Brain (organoid and tissue), 16 donors: ENCODE measurements at places on chromosomes 12 and 14.

- DNase-seq: no peak
These were observed 91.9 kb downstream of the SYNE3 start for GRCh38 chr14:95424529-95424928.

DNA sequence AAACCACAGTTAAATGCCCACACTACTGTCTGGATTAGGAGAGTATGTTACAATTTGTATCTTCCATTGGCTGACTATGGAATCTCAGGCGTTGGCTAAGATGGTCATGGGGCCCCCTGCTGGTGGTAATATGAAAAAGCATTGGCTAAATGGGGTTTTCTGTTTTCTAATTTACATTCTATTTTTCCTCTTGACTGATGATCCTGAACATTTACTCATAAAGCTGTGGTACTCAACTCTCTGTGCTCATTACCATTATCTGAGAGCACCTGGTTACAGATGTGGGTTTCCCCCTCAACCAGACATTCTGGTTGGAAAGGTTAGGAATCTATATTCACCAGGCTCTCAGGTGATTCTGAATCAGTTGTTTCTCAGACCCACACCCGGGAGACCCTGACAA is 64.8 kb downstream of the WSCD2 start:
- DNase-seq: no peak

DNA sequence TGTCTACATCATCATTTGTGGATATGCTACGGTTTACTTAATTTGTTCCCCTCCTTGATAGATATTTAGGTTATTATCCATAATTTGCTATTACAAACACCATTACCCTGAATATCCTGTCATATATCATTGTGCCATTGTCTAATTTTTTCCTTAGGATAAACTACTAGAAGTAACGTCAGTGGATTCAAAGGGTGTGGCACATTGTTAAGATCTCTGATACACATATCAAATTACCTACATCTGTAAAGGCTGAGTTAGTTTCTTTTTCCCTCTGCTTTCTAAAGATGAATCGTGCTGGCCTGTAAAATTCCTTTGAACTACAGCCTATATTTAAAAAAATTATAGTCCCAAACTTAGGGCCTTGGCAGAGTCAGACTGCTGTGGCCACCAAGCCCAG is 53.9 kb upstream of the STRN3 start:
- no peak for DNase-seq

DNA sequence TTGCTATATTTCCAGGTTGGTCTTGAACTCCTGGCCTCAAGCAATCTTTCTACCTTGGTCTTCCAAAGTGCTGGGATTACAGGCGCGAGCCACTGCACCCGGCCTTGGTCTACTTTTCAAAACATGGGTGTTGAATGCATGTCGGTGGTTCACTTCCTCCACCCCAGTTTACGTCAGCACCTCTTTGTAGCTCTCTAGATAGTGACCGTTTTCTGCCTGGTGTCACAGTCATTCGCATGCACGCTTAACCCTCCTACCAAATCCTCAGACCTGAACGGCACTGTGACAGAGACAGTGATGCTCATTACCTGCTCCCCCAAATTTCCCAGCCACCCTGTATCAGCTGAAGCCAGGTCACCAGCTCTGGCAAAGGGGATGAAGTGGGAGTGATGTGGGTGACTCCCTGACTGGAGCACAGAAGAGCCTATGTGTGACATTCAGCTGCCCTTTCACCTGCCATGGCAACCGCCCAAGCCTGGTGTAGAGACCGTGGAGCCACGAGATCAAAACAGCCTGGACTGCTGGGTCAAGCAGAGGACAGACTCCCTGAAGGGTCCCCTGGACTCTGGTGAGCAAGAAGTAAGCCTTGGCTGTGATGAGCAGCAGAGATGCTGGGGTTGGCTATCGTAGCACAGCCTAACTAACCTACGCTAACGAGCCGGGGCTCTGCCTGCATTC is 66.2 kb upstream of the GPR68 start:
- no peak for DNase-seq

DNA sequence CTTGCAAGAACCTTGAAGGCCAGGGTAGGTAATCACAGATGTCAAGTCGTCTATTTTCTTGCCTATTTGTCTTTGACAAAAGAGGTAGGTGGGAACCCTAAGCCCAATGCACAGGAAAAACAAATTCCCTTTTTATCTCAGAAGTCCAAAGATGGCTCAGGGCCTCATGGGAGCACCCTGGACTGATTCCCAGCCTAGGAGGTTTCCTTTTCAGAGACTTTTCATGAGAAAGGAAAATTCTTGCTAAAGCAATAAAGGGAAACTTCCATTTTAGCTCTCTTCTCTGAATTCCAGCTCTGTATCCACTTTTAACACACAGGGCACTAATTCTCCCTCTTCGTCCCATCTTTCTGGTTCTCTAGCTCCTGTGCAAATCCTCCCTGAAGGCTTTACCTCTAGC is 1.2 kb downstream of the ZNF641 start:
- no peak for DNase-seq

DNA sequence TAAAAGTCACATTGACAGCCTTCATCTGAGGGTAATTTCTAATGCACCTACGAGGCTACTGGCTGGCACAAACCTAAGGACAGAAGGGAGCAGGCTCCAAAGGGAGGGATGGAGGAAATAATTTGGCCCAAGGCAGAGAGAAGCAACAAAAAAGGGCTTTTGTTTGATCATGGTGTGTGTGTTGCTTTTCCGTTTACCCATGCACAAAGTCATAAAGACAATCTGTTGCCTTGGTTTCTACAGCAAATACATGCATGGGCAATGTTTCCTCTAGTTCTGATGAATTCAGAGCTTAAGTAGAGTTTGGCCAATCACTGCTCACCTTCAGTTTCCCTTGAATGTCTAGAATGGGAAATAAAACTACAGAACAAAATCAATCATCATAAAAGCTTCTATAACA is 262.5 kb upstream of the CAND1 start:
- DNase-seq: no peak

- no peak for DNase-seq
These were observed 280.1 kb downstream of the VRK1 start for GRCh38 chr14:97077253-97077653.

GRCh38 chr14:24058260-24058950 is 6.6 kb downstream of the CARMIL3 start:
- DNase-seq: peak; percentile 84

GRCh38 chr14:72752034-72752412 is 141.9 kb downstream of the DPF3 start:
- no peak for DNase-seq

DNA sequence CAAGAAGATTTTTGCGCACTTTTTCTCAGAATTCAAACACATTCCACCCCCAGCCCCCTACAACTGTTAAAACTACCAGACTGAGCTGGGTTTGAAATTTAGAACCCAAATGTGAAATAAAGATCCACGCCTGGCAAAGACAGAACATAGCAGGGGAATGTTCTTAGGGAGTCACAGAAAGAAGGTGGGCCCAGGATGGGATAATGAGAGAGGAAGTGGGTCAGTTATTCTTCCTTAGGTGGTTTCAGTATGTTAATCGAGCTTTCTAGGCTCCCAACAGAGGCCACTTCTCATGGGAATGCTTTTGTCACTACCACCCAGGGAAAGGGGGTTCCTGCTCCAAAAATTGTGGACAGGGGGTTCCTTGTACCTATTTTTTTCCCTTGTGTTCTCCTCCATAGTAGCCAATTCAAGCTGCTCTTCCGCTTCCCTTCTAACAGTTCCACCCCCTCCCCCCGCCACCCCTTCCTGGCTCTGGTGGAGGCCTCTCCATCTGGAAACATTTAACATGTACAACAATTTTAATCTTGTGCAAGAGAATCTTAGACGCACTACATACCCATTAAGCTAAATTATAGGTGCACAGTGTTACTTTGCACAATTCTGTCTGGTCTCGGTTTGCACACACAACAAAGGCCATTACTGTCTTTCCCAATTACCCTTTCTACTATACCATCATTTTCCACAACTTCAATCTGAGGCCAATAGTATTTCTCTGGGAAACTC is 218.1 kb downstream of the MON2 start:
- DNase-seq: no peak

DNA sequence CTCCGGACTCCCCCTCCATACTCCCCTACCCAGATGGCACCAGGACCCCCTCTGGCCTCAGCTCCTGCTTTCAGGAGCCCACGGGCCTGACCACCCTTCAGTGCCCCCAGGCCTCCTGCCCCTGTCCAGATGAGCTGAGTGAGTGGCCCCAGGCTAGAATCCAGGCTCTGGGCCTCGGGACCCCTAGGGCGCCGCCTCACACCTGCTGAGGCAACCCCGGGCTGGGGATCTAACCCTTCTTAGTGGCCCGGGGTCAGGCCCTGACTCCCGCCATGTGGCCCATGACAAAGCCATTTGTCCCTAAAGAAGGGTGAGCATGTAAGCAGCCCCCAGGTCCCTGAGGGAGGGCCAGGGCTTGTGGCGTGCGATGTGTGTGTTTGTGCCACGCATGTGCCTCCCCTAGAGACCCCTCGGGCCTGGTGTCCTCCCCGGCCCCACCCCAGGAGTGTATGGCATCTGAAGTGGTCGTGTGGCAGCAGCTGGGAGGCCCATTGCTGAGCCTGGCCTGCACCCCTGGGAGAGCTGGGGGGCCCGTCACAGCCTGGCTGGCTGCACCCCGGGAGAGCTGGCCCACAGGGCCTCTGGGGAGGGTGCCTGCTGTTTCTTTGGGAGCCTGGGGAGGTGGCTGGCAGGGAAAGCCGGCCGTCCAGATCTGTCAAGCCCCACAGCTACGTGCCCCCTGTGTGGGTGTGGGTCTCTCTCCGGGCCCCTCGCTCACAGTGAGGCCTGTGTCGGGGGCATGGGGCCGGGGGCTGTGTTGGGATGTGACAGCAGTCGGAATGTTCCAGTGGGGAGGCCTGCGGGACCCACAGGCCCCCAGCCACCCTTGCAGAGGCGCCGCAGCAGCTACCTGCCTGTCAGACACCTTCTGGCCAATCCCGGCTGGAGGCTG is 7.8 kb downstream of the FBRSL1 start:
- no peak for DNase-seq

- DNase-seq: no peak
These were observed 37.8 kb downstream of the PRPF40B start for GRCh38 chr12:49661191-49661590.

DNA sequence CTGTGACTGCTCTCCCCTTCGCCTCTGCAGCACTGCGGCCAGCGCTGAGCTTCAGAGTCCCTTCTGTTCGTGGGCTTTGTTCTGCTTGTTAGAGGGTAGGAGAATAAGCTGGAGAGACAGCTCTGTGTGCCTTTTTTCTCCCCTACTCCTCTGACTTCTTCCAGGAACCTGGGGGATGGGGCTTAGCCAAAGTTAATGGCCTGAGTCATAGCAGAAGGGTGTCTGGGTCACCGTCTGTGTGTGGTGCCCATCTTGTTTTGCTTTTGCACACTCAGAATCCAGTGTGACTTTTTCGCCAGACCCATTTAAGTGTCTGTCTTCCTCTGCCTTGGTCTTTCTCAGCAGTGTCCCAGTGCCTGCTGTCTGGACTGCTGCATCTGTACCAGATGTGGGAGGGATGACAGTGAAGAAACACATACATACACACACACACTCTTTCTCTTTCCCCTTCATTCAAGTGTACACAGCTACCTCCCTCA is 3.0 kb downstream of the KIF5A start:
- DNase-seq: no peak

- DNase-seq: no peak
These were observed 74.1 kb downstream of the KIF26A start for GRCh38 chr14:104212206-104213095.

DNA sequence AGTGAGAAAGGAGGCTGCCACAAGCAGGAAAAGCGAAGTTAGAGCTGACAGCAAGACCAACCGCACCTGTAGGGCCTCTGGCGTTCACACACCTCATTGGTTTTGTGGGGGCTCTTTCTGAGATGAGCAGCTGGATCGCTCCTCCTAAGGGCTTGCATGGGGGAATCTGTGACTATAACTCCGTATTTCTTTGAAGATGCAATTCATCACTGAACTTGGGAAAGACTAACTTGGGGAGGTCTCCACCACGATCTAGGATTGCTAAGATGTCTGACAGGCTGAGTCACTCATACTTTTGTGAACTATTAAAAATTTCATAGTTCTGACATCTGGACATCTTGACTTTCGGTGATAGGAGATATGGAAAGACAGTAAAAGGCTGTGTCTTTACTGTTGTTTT is 173.6 kb downstream of the ETV6 start:
- no peak for DNase-seq

- no peak for DNase-seq
These were observed 7.4 kb downstream of the LRP1-AS start for GRCh38 chr12:57139796-57140649.

- DNase-seq: no peak
These were observed 18.9 kb upstream of the CFL2 start for GRCh38 chr14:34733245-34733644.
